ENCODE measurements at places on chromosomes 5 and 9.
A peak's percentile ranks its signal among the peaks of the same experiment; 100 is the strongest.

DNA sequence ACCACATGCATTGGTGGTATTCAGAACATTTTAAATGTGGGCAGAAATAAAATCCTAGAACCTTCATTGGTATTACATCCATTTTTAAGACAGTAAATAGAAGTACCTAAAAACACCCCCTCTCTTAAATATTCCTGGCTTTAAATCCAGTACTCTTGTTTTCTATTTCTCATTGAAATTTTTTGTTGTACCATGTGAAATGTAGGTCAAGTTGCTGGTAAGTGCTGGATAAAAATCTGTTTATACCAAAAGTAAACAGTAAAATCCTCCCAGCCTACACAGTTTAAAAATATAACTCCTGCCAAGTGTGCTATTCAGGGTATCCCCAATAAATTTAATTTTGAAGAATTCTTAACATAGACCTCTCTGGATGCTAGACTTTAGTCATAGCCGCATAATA, 75.0 kb upstream of the FST start:
- H3K27ac ChIP-seq, result no peak overlapping the region
- no peaks in the 10 kb centered on the region for H3K27me3 ChIP-seq
- H3K4me3 ChIP-seq, result no peak overlapping the region
- no peaks in the 10 kb centered on the region for H3K4me1 ChIP-seq
- no peak for DNase-seq

- H3K4me3 ChIP-seq, result no peak overlapping the region
- no peaks in the 10 kb centered on the region for H3K4me1 ChIP-seq
- DNase-seq, result no peak
- no peak overlapping the region for H3K27ac ChIP-seq
Observed at GRCh38 chr5:59506285-59506877, 387.1 kb downstream of the PDE4D start.

DNA sequence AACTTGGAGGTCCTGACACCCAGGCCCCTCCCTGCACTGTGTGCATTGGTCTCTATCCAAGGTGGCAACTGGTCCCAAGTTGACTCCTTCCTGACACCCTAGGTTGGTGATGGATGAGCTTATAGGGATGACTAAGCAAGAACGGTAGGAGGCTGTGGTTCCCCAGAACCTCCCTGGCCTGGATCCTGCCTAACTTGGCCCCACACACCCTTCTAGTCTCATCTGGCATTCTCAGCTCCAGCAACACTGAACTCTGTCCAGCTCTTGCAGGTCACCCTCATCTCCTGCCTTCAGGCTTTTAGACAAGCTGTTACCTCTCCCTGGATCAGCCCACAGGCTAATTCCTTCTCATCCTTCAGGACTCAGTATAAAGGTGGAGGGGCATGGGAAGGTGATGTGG, 16.5 kb downstream of the AQP3 start:
- peak overlapping the region; percentile 64 for H3K27ac ChIP-seq
- no peak overlapping the region for H3K4me3 ChIP-seq
- H3K4me1 ChIP-seq, result peaks cover 52% of the 10 kb centered on the region

- no peak overlapping the region for H3K4me3 ChIP-seq
- DNase-seq, result no peak
- no peaks in the 10 kb centered on the region for H3K36me3 ChIP-seq
- H3K4me1 ChIP-seq, result peaks cover 16% of the 10 kb centered on the region
Observed at GRCh38 chr5:57841676-57842363, 359.2 kb upstream of the ACTBL2 start.

DNA sequence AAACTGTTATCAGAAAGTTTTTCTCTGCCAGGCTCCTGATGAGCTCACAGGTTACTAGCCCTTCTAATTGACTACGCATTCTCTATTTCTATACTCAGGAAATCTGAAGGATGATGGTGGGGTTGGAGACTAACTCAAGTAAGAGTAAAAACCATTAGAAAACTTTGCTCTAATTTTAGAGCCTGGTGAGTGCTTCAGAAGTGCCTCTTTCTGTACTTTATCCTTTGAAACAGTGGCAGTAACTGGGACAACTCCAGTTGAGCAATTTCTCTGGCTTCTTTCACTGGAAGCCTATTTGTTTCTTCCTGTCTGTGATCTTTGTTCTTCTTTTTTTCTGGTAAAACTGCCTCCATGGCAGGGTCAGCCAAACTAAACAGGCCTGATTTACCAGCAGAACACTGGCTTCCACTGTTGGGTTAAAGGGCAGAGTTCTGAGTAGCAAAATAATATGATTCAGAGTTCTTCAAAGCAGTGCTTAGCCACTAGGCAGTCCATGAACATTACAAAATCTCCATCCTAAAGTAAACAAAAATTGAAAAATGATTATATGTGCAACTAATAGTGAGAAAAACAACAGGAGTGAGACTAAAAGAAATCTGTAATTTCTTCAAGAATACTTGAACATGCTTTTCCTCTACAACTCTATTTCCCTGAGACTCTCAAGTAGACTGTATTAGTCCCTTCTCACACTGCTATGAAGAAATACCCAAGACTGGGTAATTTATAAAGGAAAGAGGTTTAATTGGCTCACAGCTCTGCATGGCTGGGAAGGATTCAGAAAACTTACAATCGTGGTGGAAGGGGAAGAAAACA, 79.8 kb downstream of the MROH2B start:
- H3K4me1 ChIP-seq, result peaks cover 4% of the 10 kb centered on the region
- H3K36me3 ChIP-seq, result no peaks in the 10 kb centered on the region
- H3K27me3 ChIP-seq, result no peaks in the 10 kb centered on the region
- no peak for DNase-seq

GRCh38 chr5:143061161-143061945, 291.2 kb downstream of the ARHGAP26 start:
- no peak overlapping the region for H3K4me3 ChIP-seq
- H3K4me1 ChIP-seq, result peaks cover 61% of the 10 kb centered on the region
- no peaks in the 10 kb centered on the region for H3K36me3 ChIP-seq

- DNase-seq, result no peak
- H3K36me3 ChIP-seq, result no peaks in the 10 kb centered on the region
- no peak overlapping the region for H3K4me3 ChIP-seq
- no peaks in the 10 kb centered on the region for H3K4me1 ChIP-seq
- H3K27me3 ChIP-seq, result no peaks in the 10 kb centered on the region
Observed at GRCh38 chr9:90795084-90795483, 6.5 kb upstream of the SYK start.

- H3K27me3 ChIP-seq, result no peaks in the 10 kb centered on the region
- no peaks in the 10 kb centered on the region for H3K36me3 ChIP-seq
- no peak for DNase-seq
- H3K4me3 ChIP-seq, result no peak overlapping the region
- peaks cover 16% of the 10 kb centered on the region for H3K4me1 ChIP-seq
Observed at GRCh38 chr5:133869519-133870335, 98.7 kb downstream of the C5orf15 start.

GRCh38 chr5:148426514-148426913, 42.8 kb downstream of the FBXO38 start:
- no peaks in the 10 kb centered on the region for H3K4me1 ChIP-seq
- no peak overlapping the region for H3K27ac ChIP-seq
- no peak for DNase-seq
- H3K27me3 ChIP-seq, result no peaks in the 10 kb centered on the region
- peaks cover 66% of the 10 kb centered on the region for H3K36me3 ChIP-seq

- H3K27ac ChIP-seq, result no peak overlapping the region
- H3K27me3 ChIP-seq, result no peaks in the 10 kb centered on the region
- DNase-seq, result no peak
- no peak overlapping the region for H3K4me3 ChIP-seq
Observed at GRCh38 chr9:134826336-134827285, 54.0 kb upstream of the FCN2 start.

- no peak overlapping the region for H3K27ac ChIP-seq
- no peaks in the 10 kb centered on the region for H3K4me1 ChIP-seq
- H3K27me3 ChIP-seq, result no peaks in the 10 kb centered on the region
- H3K36me3 ChIP-seq, result no peaks in the 10 kb centered on the region
Observed at GRCh38 chr5:45408067-45408466, 288.1 kb downstream of the HCN1 start.

- no peak overlapping the region for H3K27ac ChIP-seq
- no peak overlapping the region for H3K4me3 ChIP-seq
- H3K27me3 ChIP-seq, result no peaks in the 10 kb centered on the region
- no peak for DNase-seq
- peaks cover 79% of the 10 kb centered on the region for H3K36me3 ChIP-seq
Observed at GRCh38 chr5:1056611-1057484, 48.2 kb downstream of the NKD2 start.

- H3K36me3 ChIP-seq, result peaks cover 1% of the 10 kb centered on the region
- H3K4me1 ChIP-seq, result peaks cover 28% of the 10 kb centered on the region
- no peak for DNase-seq
- H3K27me3 ChIP-seq, result no peaks in the 10 kb centered on the region
Observed at GRCh38 chr5:10735569-10736276, 25.3 kb downstream of the DAP start.

- H3K27ac ChIP-seq, result no peak overlapping the region
- H3K36me3 ChIP-seq, result no peaks in the 10 kb centered on the region
- peaks cover 3% of the 10 kb centered on the region for H3K4me1 ChIP-seq
- H3K4me3 ChIP-seq, result no peak overlapping the region
Observed at GRCh38 chr5:180121826-180122413, 50.4 kb upstream of the RNF130 start.

GRCh38 chr5:140251527-140251973, 51.4 kb downstream of the PFDN1 start:
- H3K27ac ChIP-seq, result no peak overlapping the region
- no peaks in the 10 kb centered on the region for H3K27me3 ChIP-seq
- peaks cover 33% of the 10 kb centered on the region for H3K4me1 ChIP-seq

DNA sequence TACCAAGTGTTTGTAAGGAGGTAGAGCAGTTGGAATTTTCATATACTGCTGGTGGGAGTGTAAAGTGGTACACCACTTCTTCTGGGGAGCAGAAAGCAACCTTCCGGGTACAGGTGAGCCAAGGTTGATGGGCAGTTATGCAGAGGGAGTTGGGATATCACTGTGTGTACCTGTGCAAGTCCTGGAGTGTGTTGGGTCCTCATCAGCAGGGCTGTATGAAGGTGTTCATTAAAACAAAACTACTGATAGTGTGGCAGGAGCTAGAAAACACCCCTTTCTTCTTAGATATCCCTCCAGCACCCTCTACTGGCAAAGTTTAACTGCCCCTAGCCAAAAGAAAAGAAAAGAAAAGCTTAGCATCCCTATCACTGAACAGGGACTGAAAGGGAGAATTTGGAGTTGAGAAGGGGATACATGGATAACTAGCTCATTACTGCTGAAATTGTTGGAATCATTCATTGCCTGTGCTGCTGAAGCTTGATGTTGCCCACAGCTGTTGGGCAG, 10.7 kb downstream of the MARCHF6 start:
- no peak overlapping the region for H3K27ac ChIP-seq
- no peaks in the 10 kb centered on the region for H3K36me3 ChIP-seq
- H3K4me3 ChIP-seq, result no peak overlapping the region
- H3K27me3 ChIP-seq, result no peaks in the 10 kb centered on the region
- DNase-seq, result no peak

DNA sequence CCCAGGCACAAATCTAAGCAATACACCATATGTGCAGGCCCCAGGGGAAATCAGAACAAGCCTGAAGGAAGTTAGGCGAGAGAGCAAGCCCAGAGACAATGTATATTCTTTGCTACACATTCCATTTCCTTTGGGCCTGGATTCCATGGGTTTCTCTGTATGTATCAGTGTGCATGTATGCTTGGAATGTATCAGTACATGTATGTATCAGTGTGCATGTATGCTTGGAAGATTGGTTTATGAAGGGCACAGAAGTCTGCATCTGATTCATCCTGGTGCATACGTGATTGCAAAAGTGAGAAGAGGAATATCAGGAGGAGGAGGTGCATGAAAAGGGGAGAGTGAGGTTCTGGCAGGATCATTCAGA, 232.6 kb upstream of the ANKRD55 start:
- DNase-seq, result no peak
- H3K36me3 ChIP-seq, result no peaks in the 10 kb centered on the region
- peaks cover 57% of the 10 kb centered on the region for H3K4me1 ChIP-seq
- no peaks in the 10 kb centered on the region for H3K27me3 ChIP-seq
- H3K27ac ChIP-seq, result peak overlapping the region; percentile 87
- H3K4me3 ChIP-seq, result no peak overlapping the region

- no peaks in the 10 kb centered on the region for H3K4me1 ChIP-seq
- DNase-seq, result no peak
- H3K4me3 ChIP-seq, result no peak overlapping the region
- H3K27me3 ChIP-seq, result no peaks in the 10 kb centered on the region
- no peaks in the 10 kb centered on the region for H3K36me3 ChIP-seq
Observed at GRCh38 chr5:10111571-10111970, 138.1 kb downstream of the ATPSCKMT start.

DNA sequence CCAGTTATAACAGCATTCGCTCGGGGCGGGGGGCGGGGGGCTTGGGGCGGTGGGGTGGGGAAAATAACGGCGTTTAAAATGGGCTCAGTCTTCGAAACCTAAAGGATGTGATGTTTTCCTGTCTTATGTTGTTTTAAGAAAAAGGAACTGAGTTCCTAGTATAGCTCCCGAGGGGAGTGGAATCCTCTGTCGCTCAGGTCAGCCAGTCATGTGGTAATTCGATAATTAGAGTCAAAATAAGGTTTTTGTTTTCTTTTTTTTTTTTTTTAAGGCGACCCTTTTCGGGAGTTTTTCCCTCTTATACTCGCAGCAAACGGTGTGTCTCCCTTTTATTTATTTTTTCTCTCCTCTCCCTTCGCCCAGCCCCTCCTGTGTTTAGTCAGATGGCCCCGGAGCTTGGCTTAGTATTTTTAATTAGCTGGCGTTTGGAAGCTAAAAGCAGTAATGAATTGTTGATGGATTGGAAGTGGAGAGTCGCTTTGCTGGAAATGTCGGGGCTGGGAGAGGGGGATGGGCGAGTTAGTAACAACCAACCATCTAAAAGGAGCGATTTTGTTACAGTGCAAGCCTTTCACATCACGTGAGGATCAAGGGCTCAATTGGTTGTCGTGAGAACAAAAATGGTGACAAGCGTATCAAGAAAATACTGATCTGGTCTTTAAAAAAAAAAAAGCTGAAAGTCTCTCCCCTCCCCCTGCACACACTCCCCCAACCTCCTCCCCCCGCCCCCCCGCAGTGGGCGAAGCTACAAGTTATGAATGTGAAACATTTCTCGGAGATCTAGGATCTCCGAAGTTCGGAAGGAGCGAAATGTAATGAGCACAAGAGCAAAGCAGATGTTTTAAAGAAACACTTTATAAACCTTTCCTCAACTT, 714 bp upstream of the ZNF608 start:
- peak overlapping the region; percentile 88 for H3K27ac ChIP-seq
- H3K36me3 ChIP-seq, result no peaks in the 10 kb centered on the region
- peak overlapping the region; percentile 53 for H3K4me3 ChIP-seq
- H3K4me1 ChIP-seq, result peaks cover 43% of the 10 kb centered on the region
- DNase-seq, result peak; percentile 85
- peaks cover 10% of the 10 kb centered on the region for H3K27me3 ChIP-seq

GRCh38 chr9:137150617-137151457, 11.9 kb downstream of the GRIN1 start:
- H3K36me3 ChIP-seq, result no peaks in the 10 kb centered on the region
- H3K27ac ChIP-seq, result no peak overlapping the region
- no peak for DNase-seq
- H3K4me1 ChIP-seq, result no peaks in the 10 kb centered on the region
